COLO829 (cell line): ENCODE measurements at places on chromosomes 12 and 14.

DNA sequence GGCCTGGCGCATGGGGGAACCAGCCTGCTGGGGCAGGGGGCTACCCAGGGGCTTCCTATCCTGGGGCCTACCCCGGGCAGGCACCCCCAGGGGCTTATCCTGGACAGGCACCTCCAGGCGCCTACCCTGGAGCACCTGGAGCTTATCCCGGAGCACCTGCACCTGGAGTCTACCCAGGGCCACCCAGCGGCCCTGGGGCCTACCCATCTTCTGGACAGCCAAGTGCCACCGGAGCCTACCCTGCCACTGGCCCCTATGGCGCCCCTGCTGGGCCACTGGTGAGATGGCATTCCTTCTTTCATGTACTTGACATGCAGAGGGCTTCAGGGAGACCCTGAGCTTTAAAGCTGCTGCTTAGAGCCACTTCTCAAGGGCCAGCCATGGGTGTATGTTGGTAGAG is 9.0 kb downstream of the LGALS3 start:
- DNase-seq, result no peak

DNA sequence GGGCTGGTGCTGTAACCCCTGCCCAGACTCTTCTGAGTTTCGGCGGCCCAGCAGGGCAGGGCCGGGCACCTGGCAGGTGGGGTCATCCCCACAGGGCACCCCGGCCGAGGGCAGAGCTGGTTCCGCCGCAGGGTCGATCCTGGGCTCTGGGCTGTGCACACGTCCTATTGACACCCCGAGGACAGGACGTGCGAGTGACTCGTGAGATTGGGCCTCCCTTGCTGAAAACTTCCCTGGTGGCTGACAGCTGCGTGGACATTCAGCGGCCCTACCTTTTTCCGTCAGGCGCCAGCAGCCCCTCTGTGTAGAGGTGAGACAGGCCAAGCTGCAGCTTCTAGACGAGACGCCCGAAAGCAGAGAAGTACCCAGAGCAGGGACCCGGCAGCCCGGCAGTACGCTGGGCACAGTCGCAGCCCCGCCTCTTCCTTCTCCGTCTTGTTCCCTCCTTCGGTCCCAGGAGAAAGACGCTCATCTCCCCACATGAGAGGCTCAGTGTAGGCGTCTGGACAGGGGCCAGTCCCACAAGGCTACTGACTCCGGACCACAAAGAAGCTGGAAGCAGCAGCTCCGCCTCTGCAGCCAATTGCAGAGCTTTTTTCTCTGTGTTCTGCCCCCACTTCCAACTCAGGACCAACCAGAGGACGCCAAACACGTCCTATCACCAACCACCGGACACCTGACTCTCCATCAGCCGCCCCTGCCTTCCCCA is at the start of gene LRCOL1:
TSS of gene LRCOL1 (minus strand) at position 532 of the 709 bp plus-strand sequence. CDS start 4,331 bp downstream, outside the sequence.
- peak; percentile 63 for DNase-seq

DNA sequence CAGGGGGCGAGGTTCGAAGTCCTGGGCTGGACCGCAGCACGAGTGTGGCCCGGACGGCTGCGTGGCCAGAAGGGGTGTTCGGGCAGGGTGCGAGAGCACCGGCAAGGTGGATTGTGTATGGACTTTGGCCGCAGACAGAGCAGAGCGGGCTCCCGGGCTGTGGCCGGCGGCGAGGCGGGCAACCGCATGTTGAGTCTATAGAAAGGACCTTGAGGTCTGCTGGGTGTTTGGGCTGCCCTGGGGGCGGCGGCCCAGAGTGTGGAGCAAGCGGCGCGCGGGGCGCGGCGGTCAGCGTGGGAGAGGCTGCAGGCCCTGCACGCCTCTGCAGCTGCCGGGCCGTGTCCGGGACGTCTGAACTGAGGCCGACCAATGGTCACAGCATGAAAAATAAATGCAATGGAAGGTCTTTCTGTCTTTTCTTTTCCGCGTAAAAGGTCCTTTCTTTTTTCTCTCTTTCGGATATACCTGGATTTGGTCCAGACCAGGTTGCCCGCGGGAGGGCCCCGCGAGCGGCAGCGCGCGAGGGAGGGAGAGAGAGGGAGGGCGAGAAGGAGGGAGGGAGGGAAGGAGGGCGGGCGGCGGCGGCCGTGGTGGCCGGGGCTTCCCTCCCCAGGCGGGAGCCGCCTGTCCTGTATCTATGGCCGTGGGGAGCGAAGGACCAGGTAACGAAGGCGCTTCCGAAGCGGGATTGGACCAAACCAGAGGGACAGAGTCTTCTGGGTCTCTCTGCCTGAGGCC is 5.5 kb upstream of the HOXC9 start:
- no peak for DNase-seq

GRCh38 chr14:60566101-60566500 is 57.2 kb downstream of the SIX6 start:
- no peak for DNase-seq

GRCh38 chr14:69612783-69613130 is 1.4 kb downstream of the SUSD6 start:
- no peak for DNase-seq

DNA sequence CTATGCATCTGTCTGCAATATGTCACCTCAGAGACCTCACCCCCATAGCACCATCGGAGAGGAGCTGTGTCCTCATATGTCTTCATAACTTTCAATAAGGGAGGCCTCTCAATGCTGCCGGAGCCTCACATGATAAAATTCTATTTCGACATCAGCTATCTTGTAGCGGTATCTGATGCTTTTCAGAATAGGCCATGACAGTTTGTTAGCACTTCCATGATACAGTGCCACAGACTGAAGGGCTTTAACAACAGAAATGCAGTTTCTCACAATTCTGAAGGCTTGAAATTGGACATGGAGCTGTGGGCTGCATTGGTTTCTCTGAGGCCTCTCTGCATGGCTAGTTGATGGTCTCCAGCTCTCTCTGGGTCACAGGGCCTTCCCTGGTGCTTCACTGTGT is 125.0 kb upstream of the PZP start:
- no peak for DNase-seq

DNA sequence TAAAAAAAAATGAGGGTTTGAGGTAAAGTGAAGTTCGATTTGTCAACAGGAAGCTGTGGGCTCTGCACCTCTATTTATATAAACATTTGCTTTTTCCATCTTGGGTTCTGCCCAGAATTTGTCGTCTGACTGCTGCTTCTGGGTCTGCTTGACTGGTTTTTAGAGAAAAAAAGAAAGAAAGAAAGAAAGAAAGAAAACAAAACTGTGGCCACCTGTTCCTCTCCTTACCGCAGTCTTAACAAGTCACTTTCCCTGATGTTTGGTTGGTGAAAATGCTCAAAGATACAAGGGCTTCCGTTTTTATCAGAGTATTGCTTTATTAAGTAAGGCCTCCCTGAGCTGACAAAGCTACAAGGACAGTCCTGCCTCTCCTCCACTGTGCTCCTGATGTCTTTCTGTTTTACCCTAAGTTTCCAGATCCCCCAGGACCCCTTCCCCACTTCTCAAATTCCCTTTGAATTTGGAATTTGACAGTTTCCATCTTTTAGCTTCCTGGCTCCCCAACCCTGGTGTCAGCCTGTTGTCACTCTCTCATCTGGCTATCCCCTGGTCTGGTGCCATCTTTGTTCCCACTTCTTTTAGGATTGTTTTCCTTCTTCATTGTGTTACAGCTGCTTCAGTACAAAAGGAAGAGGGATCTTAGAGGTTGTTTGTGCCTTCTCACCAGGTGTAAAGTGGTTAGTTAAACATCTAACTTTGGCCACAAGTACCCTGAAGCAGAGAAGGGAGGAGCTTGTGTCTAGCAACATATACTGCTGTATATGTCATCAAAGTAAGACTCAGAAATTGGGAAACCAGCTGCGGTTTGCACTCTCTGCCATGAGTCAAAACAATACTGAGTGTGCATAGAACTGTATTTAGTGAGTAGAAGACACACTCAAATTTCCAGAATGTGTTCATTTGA is 18.0 kb downstream of the MFAP5 start:
- DNase-seq, result no peak

DNA sequence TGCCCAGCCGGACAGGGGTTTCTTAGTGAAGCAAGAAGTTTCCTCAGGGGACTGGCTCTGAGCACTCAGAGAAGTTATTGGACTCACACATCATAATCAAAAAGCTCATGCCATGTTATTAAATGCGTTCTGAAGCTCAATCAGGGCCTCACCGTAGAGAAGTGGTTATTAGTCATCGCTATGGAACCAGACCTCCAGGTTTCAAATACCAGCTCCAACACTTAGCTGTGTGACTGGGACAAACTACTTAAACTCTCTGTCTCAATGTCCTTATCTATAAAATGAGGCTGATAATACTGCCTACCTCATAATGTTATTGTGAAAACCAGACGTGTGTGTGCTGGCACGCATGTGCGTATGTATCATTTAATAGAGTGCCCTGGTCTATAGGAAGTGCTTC is 7.3 kb downstream of the STAT6 start:
- no peak for DNase-seq
